Neuronal stem cell (in vitro differentiated cells): ENCODE measurements at places on chromosomes 6 and 20.
A peak's percentile ranks its signal among the peaks of the same experiment; 100 is the strongest.

- H3K4me3 ChIP-seq, result no peak overlapping the region
- H3K4me1 ChIP-seq, result peaks cover 11% of the 10 kb centered on the region
These were observed 62.4 kb downstream of the TNFRSF21 start for GRCh38 chr6:47247227-47247797.

DNA sequence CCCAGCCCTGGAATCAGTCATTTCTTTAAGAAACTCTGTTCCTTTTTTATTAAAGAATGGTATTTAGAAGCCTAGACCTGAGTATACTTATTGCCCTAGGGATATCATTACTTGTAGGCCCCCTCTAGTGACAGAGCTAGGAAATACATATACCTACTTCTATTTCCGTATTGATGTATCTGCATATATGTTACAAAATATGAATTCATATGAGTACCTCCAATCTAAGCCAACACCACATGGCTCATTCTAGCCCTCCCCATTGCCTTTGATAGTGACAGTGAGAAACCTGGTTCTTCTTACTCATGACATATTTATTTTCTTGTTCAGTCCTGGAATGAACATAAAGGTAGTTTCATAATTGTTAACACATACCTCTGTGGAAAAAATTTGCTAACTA is 137.2 kb downstream of the FARS2 start:
- no peak overlapping the region for H3K27ac ChIP-seq
- H3K36me3 ChIP-seq, result no peaks in the 10 kb centered on the region
- DNase-seq, result no peak
- H3K4me1 ChIP-seq, result no peaks in the 10 kb centered on the region
- no peaks in the 10 kb centered on the region for H3K27me3 ChIP-seq

DNA sequence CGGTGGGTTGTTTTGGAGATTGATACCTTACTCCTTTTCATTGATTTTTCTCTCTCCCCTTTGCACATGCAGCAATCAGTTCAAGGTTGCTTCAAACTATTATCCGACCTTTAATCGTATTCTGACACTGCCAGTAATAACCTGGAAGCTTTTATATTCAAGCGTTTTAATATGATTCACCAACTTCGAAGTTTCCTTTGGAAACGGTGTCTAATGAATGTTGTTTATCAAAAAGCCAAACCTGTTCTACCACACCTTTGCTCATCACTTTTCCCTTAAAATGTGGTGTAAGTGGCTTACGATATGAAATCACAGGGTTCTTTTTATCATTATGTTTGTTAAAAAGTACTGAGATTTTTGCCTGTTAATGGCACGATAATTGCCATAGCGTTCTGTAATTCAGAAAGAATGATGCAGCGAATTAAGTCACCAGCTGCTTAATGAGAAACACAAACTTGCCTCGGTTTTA is 660 bp downstream of the STXBP5 start:
- H3K27me3 ChIP-seq, result no peaks in the 10 kb centered on the region
- DNase-seq, result no peak
- H3K4me3 ChIP-seq, result peak overlapping the region; percentile 99
- H3K36me3 ChIP-seq, result no peaks in the 10 kb centered on the region
- no peaks in the 10 kb centered on the region for H3K4me1 ChIP-seq
- H3K27ac ChIP-seq, result no peak overlapping the region

GRCh38 chr6:33375143-33375671 is 16.4 kb upstream of the KIFC1 start:
- H3K27me3 ChIP-seq, result peaks cover 10% of the 10 kb centered on the region
- DNase-seq, result no peak
- no peak overlapping the region for H3K4me3 ChIP-seq
- H3K36me3 ChIP-seq, result no peaks in the 10 kb centered on the region
- H3K4me1 ChIP-seq, result no peaks in the 10 kb centered on the region

- no peak overlapping the region for H3K27ac ChIP-seq
- no peaks in the 10 kb centered on the region for H3K4me1 ChIP-seq
These were observed 67.9 kb downstream of the NCOA7 start for GRCh38 chr6:125858427-125859320.

GRCh38 chr6:116120430-116120829 is 5.5 kb downstream of the COL10A1 start:
- H3K4me3 ChIP-seq, result no peak overlapping the region
- peaks cover 1% of the 10 kb centered on the region for H3K4me1 ChIP-seq
- H3K27me3 ChIP-seq, result no peaks in the 10 kb centered on the region
- peaks cover 4% of the 10 kb centered on the region for H3K36me3 ChIP-seq

DNA sequence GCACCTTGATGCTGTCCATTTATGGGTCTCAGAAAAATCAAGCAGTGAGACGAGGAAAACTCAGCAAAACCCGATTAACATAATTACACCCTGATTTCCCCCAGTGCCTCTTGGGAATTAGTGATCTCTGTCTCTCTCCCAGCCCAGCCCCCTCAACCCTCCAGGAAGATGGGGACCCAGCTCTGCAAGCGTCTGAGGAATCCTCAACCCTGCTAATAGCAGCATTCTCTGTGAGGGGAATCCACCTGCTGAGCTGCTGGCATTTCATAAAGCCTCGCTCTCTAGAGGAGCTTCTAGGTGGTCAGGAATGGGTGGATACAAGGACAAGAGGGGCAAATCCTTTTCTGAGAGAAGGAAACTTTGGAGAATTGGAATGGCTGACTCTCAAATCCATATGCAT is 13.9 kb downstream of the NR2E1 start:
- H3K36me3 ChIP-seq, result no peaks in the 10 kb centered on the region
- DNase-seq, result no peak
- peaks cover 33% of the 10 kb centered on the region for H3K27me3 ChIP-seq
- no peak overlapping the region for H3K27ac ChIP-seq
- H3K4me1 ChIP-seq, result peaks cover 8% of the 10 kb centered on the region

DNA sequence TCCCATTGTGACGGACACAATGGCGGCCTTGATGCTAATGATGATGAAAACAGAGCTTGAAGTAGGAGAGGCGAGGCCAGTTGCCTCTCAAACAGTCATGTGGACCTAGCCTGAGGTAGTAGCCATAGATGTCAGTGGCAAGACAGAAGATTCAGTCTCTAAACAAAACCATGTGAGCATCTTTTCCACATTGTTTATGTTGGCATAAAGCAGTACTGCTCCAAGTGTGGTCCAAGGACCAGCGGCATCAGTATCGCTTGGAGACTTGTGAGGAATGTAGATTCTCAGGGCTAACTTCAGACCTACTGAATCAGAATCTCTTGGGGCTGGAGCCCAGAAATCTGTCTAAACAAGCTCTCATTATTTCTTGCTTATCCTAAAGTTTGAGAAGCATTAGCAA is 312.8 kb upstream of the JAG1 start:
- H3K4me3 ChIP-seq, result no peak overlapping the region
- no peak for DNase-seq
- H3K36me3 ChIP-seq, result no peaks in the 10 kb centered on the region

- H3K4me3 ChIP-seq, result no peak overlapping the region
- H3K27me3 ChIP-seq, result no peaks in the 10 kb centered on the region
- H3K36me3 ChIP-seq, result no peaks in the 10 kb centered on the region
- DNase-seq, result no peak
- H3K4me1 ChIP-seq, result no peaks in the 10 kb centered on the region
- no peak overlapping the region for H3K27ac ChIP-seq
These were observed 198.6 kb downstream of the ZDHHC14 start for GRCh38 chr6:157579467-157580031.

GRCh38 chr6:123529843-123530242 is 106.9 kb downstream of the TRDN start:
- H3K27ac ChIP-seq, result no peak overlapping the region
- no peak overlapping the region for H3K4me3 ChIP-seq
- no peaks in the 10 kb centered on the region for H3K4me1 ChIP-seq
- no peak for DNase-seq
- H3K27me3 ChIP-seq, result no peaks in the 10 kb centered on the region
- no peaks in the 10 kb centered on the region for H3K36me3 ChIP-seq

DNA sequence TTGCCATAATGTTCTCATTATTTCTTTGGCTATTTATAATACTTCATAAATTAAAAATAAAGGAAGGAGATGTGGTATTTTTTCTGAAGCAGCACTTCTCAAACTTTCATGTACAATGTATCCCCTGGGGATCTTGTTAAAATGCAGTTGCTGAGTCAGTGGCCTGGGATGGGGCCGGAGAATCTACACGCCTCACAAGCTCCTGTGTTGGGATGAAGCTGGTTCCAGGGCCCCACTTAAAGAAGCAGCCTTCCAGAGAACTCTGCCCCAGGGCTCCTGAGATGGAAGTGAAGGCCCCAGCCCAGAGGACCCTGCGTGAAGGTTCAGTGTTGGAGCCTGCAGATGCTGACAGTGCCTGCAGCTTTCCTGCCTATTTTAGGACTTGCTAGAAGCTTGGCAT is 40.1 kb upstream of the SLC23A2 start:
- H3K36me3 ChIP-seq, result no peaks in the 10 kb centered on the region
- H3K4me1 ChIP-seq, result peaks cover 2% of the 10 kb centered on the region
- no peaks in the 10 kb centered on the region for H3K27me3 ChIP-seq
- H3K27ac ChIP-seq, result no peak overlapping the region
- no peak overlapping the region for H3K4me3 ChIP-seq
- no peak for DNase-seq

GRCh38 chr6:8562125-8562524 is 126.8 kb upstream of the SLC35B3 start:
- peaks cover 2% of the 10 kb centered on the region for H3K4me1 ChIP-seq
- H3K4me3 ChIP-seq, result no peak overlapping the region
- DNase-seq, result peak; percentile 20
- no peak overlapping the region for H3K27ac ChIP-seq

- H3K27ac ChIP-seq, result no peak overlapping the region
- H3K27me3 ChIP-seq, result no peaks in the 10 kb centered on the region
- H3K4me1 ChIP-seq, result no peaks in the 10 kb centered on the region
These were observed 131.4 kb upstream of the EPHA7 start for GRCh38 chr6:93550551-93551276.

DNA sequence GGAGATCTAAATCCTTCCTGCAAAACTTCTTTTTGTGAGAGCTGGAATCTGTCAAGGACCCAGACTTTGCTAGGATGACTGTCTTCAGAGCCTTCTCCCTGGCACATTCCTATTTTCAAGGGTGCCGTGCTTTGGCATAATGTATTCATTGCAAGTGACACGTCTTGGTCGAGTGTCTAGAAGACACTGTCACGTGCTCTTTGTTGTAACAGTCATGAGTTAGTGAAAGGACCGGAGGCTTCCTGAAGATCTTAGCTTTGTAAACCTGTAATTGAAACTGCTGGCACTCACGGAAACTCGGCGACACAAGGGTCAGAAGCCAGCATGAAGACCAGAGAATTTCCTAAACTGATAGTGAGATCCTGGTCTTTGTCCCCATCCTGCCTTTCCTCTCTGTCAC is 19.7 kb upstream of the TAGAP start:
- H3K4me3 ChIP-seq, result no peak overlapping the region
- no peak for DNase-seq
- peaks cover 5% of the 10 kb centered on the region for H3K4me1 ChIP-seq
- no peaks in the 10 kb centered on the region for H3K36me3 ChIP-seq

DNA sequence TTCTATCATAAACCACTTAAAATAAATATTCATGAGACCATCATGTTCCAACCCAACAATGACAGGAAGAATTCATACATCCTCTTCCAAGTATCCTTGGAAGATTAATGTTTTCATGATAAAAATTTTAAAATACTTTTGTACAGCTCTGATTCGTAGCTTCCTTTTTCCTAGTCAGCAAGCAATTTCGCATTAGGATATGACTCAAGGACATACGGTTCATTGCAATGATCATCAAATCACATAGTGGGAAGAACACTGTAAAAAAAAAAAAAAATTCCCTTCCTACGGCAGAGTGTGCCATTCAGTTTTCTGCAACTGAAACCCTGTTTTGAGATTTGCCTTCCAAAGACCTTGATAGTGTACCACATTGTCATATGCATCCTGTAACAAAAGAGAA is 35.3 kb upstream of the GFOD1 start:
- no peak overlapping the region for H3K4me3 ChIP-seq
- no peaks in the 10 kb centered on the region for H3K36me3 ChIP-seq
- no peaks in the 10 kb centered on the region for H3K4me1 ChIP-seq
- no peak for DNase-seq
- H3K27me3 ChIP-seq, result no peaks in the 10 kb centered on the region

GRCh38 chr6:105204331-105204730 is 24.5 kb upstream of the POPDC3 start:
- no peaks in the 10 kb centered on the region for H3K36me3 ChIP-seq
- no peak overlapping the region for H3K27ac ChIP-seq
- H3K4me1 ChIP-seq, result no peaks in the 10 kb centered on the region

DNA sequence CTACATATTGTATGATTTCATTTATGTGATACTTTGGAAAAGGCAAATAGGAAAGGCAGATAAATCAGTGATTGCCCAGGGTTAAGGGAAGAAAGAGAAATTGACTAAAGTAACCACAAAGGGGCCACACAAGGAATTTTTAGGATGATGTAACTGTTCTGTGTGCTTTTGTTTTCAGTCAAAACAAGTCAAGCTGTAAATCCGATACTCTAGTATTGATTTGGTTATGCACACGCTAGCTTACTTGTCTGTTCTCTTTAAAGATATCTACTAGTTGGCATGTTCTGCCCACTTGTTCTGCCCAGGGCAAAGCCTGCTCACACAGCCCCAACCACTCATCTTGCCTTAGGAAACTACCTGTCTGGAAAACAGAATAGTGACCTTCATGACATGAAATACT is 6.4 kb downstream of the FBXL4 start:
- H3K4me3 ChIP-seq, result no peak overlapping the region
- no peak for DNase-seq
- no peak overlapping the region for H3K27ac ChIP-seq
- H3K36me3 ChIP-seq, result no peaks in the 10 kb centered on the region
- no peaks in the 10 kb centered on the region for H3K27me3 ChIP-seq

DNA sequence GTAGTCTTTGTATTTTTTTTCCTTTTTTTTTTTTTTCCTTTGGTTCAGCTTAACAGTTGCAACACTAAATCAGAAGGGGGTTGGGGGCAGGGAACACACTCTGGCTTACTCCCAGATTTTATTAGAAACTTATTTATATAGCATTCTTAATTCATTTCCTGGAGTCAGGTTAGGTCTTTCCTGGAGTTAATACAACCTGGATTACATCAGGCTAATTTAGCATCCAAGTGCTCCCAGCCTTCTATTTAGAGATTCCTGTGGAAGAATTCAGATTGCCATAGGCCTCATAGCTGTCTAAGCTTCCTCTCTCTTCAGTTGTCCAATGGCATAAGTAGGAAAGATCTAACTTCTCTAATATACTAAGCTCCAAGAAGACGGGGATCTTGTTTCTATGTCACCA is 35.8 kb upstream of the PKHD1 start:
- no peaks in the 10 kb centered on the region for H3K27me3 ChIP-seq
- no peak overlapping the region for H3K4me3 ChIP-seq
- no peaks in the 10 kb centered on the region for H3K36me3 ChIP-seq
- H3K27ac ChIP-seq, result no peak overlapping the region
- no peaks in the 10 kb centered on the region for H3K4me1 ChIP-seq
- no peak for DNase-seq

DNA sequence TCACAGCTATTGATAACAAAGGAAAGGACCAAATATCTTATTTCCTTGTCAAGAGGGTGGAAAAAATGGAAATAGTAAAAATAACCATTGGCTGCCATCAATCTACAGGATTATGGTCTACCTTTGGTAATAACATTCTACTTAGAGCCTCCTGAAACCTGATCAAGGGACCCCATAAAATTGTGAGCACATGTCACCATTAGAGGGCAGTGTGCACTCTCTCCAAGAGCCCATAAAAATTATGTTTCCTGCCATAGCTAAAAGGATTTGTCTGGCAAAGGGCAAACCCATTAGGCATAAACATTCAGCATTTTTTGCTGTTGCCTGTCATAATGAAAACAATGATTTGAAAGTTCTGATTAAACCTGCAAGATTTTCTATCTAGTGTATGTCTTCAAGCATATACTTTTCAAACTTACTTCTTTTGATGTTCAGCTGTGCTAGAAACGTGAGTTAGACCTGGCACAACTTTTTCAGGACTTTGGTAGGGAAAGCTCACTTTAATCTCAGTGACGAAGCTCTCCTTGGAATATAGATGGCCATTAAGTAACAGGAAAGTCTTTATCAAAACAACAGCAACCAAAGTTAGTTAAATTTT is 120.7 kb upstream of the ZFP64 start:
- H3K4me1 ChIP-seq, result no peaks in the 10 kb centered on the region
- no peak overlapping the region for H3K27ac ChIP-seq
- H3K27me3 ChIP-seq, result no peaks in the 10 kb centered on the region
- no peak overlapping the region for H3K4me3 ChIP-seq
- H3K36me3 ChIP-seq, result no peaks in the 10 kb centered on the region
- DNase-seq, result peak; percentile 61
